ENCODE measurements at places on chromosomes 2 and 18. TPM values are rescaled to one million over a fixed set of nuclear protein-coding genes. Genes with fewer than 3 reads are reported as not detected.

ZBTB7C gene
- 0.05 TPM for total RNA-seq

UGT1A3 gene
- not detected for total RNA-seq

CABYR gene
- 1.0 TPM for total RNA-seq

USP40 gene
- 27.8 TPM for total RNA-seq

ANKAR gene
- 2.4 TPM for total RNA-seq

BZW1 gene
- 624 TPM for total RNA-seq

ELOA2 gene
- total RNA-seq, result not detected

CDH2 gene
- total RNA-seq, result 60.4 TPM

DUSP19 gene
- total RNA-seq, result 1.2 TPM

PRSS56 gene
- not detected for total RNA-seq

CD8B2 gene
- not detected for total RNA-seq

TEX44 gene
- not detected for total RNA-seq

DNA sequence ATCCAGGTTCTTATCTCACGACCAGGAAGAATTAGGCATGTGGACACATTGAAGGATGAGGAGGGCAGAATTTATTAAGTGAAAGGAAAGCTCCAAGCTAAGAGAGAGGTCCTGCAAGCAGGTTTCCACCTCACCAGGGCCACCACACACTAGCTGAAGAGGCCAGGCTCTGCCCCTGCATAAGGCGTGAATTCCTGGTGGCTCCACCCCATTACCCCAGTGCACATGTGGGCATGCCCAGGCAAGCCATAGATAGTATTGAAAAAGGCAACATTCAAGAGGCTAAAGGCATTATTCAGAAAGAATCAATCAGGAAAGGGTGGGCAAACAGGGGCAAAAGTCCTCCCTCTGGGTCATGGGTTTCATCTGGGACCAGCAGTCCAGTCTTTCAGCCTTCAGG, 30.9 kb upstream of the GRP start:
- DNase-seq, result no peak

GRCh38 chr18:77054606-77055428, 77.8 kb downstream of the MBP start:
- DNase-seq, result peak; percentile 96

GRCh38 chr2:101264360-101264939, 11.8 kb downstream of the CNOT11 start:
- no peak for DNase-seq

DNA sequence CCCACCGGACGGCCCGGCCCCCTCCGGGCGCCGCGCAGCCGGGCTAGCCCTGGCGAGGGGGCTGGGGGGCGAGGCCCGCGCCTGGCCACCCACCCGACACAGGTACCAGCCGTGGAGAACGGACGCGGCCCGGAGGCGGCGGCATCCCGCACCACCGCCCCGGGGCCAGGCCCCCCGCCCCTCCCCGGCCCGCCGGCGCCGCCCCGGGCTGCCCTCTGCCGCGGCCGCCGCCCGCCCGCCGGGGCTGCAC, 405 bp downstream of the SOS1 start:
- no peak for DNase-seq

GRCh38 chr2:2691419-2691818, 360.3 kb upstream of the MYT1L start:
- no peak for DNase-seq

DNA sequence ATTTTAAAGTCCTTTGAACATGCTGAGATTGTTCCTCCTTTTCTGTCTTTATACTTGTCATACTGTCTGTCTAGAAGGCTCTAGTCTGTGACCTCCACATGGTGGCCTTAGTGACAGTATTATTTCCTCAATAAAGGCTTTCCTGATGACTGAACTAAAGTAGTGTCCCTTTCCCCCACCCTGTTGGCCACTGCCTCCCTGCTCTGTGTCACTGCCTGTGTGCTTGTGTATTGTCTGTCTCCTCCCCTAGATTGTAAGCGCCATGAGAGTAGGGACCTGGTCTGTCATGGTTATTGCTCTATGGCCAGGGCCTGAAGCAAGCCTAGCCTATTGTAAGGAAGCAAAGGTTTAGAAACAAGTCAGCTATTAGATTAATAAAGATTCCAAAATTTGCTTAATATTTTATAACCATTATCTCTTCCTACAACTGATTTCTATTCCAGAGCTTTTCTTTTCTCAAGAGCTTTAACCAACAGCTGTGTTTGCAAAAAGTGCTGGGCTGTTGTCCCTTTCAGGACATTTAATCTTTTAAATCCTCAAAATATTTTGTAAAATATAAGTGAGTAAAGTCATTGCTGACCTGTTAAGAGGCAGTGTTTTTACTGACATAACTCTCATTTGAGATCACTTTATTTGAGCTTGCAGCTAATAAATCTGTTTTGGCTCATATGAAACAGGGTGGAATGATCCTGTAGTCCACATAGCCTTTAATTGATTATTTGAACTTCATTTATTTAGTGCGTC, 35.5 kb downstream of the DIS3L2 start:
- no peak for DNase-seq

- DNase-seq, result no peak
Measured at GRCh38 chr2:103669531-103669930, 907.7 kb downstream of the TMEM182 start.

DNA sequence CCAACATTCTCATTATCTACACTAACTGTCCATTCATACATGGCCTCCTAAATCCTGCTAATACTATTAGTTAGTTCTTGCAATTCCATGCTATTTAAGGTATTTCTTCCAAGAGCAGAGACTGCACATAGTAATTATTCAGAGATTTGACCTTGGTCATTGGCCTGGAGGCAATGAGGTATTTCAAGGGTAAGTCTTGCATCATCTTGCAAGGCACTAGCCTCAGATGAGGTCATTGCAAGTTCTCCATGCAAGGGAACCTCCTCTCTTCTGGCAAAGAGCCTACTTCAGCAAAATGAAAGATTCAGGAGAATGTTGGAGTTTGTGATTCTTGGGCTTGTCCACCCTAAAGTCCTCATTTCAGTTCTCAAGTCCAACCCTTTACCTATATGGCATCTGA, 48.5 kb upstream of the IKZF2 start:
- no peak for DNase-seq

DNA sequence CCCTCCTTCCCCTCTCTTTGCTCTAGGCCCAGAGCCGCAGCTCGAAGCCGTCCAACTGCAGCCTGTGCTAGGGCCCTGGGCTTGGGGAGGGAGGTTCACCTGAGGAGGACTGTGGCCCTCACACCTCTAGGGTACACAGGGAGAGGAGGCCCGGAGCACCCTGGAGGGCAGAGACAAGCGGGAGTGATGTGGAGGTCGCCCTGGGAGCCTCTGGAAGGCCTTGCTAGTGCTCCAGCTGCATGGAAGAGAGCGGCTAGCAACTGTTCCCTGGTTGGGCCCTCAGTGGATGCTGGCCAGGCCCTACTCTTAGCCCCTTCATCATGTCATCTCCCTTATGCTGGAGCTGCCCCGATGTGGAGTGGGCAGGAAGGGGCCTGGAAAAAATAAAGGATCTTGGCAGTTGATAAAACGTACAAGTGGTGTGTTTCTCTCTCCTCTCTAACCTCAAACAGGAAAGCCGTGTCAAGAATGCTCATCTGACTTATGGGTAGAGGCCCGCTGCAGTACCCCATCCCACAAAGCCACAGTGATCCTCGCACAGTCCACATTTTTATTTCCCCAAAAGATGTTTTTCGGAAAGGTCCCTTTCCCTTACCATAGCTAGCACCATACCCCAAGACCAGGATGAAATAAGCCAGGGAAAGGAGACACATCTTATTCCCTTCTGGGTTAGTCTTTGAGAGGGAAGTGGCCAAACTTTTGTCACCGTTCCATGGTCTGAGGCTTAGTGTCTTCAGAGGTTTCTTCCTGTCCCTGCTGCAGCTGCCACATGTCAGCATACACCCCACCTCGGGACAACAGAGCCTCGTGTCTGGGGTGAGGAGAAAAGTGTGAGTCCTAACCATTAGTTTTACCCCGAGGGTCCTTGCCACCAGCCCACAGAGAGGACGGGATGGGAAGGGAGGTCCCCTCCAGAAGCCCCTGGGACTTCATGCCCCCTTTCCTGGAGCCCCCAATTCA, 2.9 kb downstream of the ZFAND2B start:
- DNase-seq, result no peak

DNA sequence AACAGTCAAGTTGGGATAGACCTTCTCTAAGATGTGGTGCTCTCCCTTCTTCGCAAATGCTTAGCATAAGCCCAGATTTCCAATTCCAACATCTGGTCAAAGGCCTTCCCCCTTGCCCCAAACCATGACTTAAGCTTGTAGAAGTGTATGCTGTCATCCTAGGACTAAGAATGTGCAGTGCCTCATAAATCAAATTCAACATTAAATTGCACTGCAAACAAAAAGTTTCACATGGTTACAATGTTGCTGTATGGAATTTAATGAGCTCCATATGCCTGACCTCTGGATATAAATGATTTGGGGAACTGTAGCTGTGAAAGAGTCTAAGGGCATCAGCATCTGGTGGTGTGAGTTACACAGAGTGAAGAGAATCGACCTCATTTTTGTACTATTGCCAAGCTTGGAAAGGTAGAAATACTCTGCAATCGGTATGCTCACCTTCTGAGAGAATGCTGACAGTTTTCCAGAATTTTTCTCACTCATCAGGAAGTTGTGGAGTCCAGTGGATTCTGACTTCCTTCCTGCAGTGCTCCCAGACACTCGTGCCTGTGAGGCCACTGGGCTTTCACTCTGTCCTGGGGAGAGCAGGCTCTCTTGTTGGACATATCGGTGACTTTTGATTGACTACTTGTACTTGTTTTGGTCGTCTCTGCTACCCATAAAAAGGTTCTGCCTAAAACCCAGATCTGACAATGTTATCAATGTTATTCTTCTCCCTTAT, 40.6 kb downstream of the FASTKD2 start:
- DNase-seq, result no peak

DNA sequence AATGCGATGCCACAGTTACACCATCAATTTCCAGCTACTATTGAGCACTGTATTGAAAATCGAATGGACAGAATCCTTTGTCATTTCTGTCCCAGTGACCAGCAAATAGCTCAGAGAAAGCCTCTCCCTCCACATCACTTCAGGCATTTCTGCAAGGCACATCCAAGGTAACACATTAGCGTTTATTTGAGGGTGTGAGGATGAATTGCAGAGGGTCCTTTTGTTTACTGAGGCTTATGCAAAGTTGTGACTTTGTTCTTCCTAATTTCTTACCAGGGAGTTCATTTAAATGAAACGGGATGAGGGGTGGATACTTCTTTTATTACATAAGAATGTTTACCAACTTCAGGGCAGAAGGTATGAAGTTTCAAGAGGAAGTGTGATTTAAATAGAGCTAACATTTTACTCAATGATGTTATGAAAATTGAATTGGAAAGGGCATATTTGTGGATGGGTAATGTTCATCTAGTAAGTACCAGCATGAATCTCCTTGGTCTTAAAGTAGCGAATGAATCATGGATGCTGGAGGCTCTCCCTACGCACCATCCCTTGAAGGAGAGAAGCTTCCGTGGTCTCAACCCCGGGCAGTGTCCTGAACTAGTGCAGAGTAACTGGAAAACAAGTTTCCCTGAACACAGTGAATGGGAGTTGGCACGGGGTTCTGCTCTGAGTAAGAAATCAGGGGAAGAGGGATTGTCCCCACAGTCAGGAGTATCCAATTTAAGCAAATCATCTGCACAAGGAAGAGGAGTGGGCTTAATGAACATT, 756.5 kb downstream of the GALR1 start:
- DNase-seq, result no peak

GRCh38 chr2:72914589-72915319, 2.6 kb upstream of the EMX1 start:
- no peak for DNase-seq

GRCh38 chr2:3427272-3427671, 47.8 kb downstream of the TRAPPC12 start:
- DNase-seq, result no peak

GRCh38 chr2:173692068-173692467, 273.1 kb downstream of the SP3 start:
- DNase-seq, result no peak

GRCh38 chr2:191369034-191369433, 123.8 kb downstream of the MYO1B start:
- no peak for DNase-seq

DNA sequence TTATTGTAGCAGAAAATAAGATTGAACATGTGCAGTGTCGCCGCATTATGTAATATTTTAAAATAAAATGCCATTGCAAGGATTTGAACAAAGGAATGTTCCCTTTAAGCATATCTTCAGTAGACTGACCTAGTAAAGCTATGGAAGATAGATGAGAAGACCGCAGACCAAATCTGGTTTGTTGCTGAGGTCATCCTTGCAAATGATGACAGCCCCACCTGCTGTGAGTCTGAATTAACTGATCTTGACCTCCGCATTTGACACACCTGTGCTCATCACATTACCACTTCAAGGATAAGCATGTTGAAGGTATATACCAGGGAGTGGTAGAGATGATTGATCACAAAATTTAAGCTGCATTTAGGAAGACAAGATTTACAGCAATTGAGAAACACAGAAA, 96.2 kb downstream of the NYAP2 start:
- DNase-seq, result no peak

DNA sequence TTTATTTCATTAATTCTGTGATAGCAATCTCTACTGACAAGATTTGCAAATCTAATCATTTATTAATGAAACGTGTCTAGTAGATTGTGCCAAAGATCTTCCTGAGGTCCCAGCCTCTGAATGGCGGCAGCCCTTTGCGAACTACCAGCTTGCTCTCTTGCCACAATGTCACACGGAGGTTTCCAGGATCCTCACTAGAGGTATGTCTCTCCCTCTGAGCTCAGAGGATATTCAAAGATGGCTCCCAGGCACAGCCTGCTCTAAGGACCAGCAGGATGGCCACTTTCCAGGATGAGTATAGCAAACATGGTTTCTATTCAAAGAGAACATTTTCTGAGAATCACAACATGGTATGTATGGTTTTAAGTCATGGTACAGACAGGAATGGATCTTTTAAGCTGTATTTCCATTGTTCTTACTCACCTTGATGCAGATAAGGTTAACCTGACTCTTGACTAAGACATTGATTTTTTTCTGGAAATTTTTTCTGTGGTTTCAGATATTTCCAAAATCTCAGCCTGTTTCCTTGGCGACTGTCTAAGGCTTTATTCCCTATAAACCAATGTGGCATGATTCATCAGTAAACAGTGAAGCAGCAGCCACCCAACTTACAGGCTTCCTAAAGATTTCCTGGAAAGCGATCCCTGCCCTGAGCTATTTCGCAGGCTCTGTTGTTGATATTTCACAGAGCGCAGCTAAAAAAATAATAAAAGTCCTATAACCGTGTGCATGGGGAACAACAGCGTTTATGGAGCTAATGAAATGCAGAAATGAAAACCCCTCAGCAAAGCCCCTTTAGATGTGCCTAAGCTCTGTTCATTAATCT, 54.1 kb upstream of the KLF7 start:
- peak; percentile 85 for DNase-seq

GRCh38 chr2:242031481-242032019, 162.0 kb downstream of the RTP5 start:
- DNase-seq, result peak; percentile 79

GRCh38 chr2:216603010-216603883, 30.0 kb upstream of the IGFBP2 start:
- no peak for DNase-seq

DNA sequence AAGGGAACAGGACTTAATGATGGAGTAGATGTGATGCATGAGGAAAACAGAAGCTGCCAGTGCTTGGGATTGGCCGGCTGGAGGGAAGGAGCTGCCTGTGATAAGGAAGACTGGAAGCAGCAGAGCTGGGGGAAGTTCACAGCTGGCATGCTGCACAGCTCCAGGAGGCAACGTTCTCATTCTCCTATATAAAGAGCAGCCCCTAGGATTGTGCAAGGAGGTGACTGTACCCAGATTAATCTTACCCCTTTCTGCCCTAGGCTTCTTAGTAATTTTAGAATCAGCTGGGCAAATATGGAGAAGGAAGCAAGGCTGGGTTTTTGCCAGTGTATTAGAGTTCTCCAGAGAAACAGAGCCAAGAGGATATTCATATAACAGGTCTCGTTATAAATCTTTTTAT, 155.8 kb downstream of the ALPK2 start:
- no peak for DNase-seq

GRCh38 chr2:95669441-95669991, 77.7 kb downstream of the TRIM43 start:
- no peak for DNase-seq
